ENCODE measurements at places on chromosomes 12 and 14.
A peak's percentile ranks its signal among the peaks of the same experiment; 100 is the strongest.

DNA sequence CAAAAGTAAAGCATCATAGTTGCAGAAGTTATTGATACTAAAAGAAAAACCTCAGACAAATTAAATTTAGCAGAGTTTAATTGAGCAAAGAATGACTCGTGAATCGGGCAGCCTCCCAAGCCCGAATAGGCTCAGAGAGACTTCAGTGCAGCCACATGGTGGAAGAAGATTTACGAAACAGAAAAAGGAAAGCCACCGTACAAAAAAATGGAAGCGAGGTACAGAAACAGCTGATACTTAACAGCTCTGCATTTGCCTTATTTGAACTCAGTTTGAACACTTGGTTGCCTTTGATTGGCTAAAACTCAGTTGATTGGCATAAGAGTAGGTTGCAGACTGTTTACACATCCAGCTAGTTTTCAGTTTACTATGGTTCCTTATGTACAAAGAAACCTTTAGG, 12.9 kb downstream of the TTC9 start:
- no peak for DNase-seq

GRCh38 chr12:54708826-54709225, 60.7 kb upstream of the DCD start:
- DNase-seq = no peak

GRCh38 chr12:84411031-84411430, 501.6 kb downstream of the SLC6A15 start:
- DNase-seq = no peak

GRCh38 chr12:27198036-27198435, 46.0 kb upstream of the STK38L start:
- DNase-seq = no peak

DNA sequence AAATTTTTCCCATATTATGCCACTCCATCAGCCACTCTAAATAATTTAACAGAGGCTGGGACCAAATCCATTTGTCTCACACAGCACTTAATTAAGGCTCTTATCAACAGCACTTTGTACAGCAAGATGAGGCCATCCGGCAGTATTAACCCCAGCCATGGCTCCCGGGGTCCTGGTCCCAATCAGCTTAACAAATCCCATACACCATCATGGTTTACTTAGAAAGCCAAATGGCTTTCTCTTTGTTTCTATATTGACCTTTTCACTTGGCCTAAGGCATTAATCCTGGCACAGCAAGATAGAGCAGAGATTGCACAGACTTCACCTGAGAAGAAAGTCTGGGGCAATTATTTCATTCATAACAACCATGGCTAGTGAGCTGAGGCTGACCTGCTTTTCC, 38.6 kb downstream of the SPTSSA start:
- no peak for DNase-seq

DNA sequence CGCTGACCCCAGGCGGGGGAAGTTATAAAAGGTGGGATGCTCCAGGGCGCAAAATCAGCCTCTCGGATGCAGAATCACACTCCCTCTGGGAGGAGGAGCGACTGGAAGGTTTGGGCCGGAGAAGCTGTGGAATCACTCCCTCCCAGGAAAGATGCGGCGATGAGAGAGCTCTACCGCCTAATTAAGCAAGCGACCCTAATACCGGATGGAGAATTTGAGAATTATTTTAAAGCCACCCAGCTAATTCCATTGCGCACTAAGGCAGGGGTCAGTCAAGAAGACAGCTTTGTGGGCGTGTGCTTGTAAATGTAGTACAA, 1.9 kb downstream of the COL2A1 start:
- no peak for DNase-seq

GRCh38 chr14:54329082-54329695, 67.6 kb upstream of the CDKN3 start:
- no peak for DNase-seq

DNA sequence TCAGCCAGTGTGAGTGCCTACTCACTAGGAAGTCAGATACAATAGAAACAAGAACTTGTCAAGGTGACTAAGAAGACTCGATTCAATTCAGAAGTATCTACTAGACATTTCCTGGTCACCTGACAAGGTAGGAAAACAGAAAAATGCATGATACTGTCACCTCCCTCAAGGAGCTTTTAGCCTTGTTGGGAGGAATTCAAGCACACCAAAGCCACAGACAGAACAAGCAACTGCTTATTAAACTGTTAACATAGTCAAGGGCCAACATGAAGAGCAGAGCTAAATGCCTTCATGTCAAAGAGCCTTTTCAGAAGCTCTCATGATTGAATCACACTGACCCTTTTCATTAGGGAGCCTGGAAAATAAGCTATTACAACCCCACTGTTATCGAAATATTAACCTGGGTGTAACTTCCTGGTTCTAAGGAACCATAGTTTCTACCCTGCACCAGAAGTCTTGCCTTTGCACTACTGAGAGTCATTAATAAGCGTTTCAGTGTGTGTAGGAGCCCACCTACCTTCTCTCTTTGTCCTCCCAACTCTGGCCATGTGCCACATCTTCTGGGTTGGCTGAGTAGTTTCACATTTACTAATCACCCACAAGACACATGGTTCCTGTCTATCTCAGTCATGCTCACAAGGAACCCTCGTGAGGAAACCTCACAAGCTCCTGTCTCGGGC, 31.0 kb upstream of the LGALS3 start:
- peak; percentile 21 for DNase-seq

GRCh38 chr14:104298458-104298857, 160.1 kb downstream of the KIF26A start:
- DNase-seq = no peak

GRCh38 chr12:102543494-102544485, 63.4 kb upstream of the IGF1 start:
- DNase-seq = no peak

GRCh38 chr14:104395276-104395675, 184.3 kb upstream of the C14orf180 start:
- no peak for DNase-seq

DNA sequence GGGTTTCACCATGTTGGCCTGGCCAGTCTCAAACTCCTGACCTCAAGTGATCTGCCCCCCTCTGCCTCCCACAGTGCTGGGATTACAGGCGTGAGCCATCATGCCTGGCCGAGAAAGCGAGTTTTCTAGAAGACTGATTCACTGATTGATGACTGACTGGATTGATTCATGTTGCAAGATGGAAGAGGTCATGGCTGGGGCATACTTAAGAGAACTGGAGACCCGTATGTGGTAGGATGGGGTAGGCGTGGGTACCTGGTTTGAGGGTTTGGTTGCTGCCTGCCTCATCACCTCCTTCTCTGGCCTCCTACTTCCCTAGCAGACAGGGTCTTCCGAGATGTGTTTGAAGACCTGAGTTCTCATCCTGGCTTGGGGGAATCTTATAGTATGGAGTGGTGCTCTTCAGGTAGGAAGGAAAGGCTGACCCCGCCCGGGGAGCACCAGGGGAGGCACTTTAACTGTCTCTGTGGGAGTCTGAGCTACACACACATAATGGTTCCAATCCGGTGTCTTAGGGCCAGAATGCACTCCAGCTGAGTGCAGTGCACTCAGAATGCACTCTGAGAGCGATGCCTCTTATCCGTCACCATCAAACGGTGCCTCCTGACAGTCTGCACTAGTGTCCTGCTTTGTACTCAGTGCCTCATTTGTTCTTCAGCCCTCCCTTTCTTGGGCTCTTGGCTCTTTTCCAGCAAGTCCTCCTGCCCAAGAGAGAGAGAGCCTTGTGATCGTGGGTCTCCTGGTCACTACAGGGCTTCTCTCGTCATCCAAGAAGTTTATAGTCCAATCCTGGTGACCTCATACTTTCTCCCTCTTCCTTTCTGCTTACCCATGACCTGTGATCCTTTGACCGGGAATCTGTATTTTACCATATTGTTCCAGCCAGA, 19.7 kb downstream of the PLEKHG3 start:
- DNase-seq = no peak

DNA sequence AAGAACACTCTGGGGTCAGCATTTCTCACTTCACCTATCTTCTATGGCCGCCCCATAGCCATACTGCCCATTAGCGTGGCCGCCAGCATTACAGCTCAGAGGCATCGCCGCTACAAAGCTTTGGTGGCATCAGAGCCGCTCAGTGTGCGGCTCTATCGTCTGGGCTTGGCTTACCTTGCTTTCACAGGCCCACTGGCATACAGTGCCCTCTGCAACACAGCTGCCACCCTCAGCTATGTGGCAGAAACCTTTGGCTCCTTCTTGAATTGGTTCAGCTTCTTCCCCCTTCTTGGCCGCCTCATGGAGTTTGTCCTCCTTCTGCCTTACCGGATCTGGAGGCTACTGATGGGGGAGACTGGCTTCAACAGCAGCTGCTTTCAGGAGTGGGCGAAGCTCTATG, 2.6 kb downstream of the DNAJC22 start:
- DNase-seq = no peak

GRCh38 chr12:6391013-6391412, 7.1 kb downstream of the LTBR start:
- DNase-seq = no peak

- no peak for DNase-seq
Measured at GRCh38 chr14:56046546-56046945, 71.7 kb upstream of the PELI2 start.

DNA sequence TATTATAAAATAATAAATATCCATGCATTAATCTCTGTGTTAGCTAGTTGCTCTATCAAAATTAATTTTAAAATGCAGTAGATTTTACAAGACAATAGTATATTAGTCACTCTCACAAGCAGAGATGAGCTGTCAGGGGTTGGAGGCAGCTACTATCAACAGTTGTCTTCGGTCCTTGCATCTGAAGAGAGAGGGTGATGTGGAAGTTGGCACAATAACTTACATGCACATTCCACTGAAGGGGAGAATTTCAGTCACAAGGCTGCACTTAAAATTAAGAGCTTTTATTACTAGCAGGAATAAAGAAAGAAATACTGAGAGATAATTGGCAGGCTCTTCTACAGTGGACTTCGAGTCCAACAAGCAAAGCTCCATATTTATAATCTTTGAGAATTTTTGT, 166.9 kb upstream of the DCN start:
- no peak for DNase-seq

DNA sequence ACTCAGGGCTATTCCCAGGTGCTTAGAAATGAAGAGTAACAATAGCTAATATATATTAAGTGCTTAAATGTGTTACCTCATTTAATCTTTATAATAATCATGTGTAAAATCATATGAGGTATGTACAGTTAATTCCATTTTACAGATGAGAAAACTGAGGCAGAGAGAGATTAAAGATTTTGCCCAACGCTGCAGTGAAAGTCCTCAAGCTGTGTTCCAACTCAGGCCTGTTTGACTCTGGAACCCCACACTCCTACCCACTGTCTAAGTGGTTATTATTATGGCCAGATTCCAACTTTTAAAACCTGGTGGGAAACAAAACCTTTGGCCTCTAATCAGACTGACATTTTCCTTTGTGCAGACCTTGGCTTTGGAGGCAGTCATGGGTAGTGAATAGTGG, 10.2 kb downstream of the CMTM5 start:
- no peak for DNase-seq

DNA sequence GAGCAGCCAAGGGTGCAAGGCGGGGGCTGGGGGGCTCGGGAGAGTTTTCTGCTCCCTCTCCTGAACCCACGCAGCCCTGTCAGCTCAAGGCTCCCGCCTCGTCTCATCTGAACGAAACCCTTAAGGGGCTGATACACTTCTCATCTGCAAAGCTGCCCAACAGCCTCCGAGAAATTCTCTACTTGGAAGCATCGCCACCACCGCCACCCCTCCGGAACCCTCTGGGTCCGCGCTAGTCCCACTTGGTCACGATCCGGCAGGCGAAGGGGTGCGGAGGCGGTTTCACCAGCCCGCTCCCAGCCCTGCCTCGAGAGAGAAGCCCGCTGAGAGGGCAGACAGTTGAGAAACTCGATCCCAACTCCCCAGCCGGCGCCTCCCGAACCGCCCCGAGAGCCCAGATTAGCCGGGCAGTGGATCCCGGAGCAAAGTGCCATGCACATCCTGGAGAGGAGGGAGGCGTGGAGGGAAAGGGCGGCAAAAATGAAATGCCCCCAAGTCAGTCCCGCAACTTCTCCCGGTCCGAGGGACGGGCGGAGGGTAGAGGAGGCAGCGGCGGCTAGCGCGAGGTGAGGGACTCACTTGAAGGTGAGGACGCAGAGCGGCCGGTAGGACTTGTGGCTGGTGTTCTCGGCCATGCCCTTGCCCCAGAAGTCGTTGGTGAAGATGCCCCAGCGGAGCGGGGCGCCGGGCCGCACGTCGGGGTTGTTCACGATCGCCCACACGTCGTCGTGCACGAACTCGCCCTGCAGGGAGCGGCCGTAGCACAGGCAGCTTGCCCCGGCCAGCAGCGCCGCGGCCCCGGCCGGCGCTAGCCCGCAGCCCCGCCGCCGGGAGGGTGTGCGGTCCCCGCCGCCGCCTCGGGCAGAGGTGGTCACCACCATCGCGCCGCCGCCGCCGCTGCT, 620 bp downstream of the TMTC1 start:
- DNase-seq = no peak

- DNase-seq = no peak
Measured at GRCh38 chr12:15208871-15209656, 12.2 kb downstream of the RERG start.

DNA sequence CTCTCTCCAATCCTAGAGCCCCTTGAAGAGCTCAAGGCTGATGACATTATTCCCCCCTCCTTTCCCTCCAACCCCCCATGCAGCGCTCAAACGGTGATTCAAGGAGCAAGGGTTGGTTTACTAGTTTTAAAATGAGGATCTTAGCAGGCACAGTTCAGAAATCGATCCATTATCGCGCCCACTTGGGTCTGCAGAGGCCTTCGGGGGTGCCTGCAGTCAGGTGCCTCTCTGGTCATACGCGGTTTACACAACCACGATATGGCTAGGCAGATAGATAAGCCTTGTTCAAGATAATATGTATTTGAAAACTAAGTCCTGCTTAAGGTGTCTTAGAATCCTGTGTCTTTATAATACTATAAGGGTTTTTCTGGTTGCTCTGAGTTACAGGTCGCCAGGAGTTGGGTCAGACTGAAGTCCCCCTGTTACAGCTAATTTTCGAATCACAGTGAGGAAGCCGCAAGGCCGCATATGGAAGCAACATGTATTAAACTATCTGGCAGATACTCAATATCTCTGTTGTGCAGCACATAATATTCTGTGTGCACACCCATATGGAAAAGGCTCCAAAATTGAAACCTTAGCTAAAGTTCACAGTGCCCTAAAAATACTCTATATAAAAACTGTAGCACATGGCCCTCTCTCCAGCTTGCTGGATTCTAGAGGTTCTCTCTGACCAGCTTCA, 10.0 kb downstream of the BHLHE41 start:
- DNase-seq = no peak

DNA sequence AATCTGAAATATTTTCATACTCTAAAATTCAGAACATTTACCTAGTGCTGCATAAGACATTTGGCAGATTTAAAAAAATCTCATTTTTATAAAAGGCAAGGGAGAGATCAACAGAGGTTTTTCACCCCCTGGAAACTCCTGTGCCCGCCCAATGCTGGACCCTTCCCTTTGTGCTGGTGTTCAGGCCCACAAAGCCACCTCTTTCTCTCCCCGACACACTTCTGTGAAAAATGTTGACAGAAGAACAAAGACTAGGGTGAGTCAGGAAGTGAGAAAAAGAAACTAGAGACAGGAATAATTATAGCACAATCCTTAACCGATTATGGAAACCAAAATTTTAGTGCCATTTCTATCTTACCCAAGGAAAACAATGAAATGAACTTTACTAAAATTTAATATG, 197.7 kb upstream of the STXBP6 start:
- DNase-seq = no peak

Data from stimulated activated CD8-positive, alpha-beta memory T cell treated with anti-CD3 and anti-CD28 coated beads, Interleukin-4, amount 100 ng/mL, for 4 hours (primary cell).